ENCODE measurements at places on chromosomes 6 and 20.

DNA sequence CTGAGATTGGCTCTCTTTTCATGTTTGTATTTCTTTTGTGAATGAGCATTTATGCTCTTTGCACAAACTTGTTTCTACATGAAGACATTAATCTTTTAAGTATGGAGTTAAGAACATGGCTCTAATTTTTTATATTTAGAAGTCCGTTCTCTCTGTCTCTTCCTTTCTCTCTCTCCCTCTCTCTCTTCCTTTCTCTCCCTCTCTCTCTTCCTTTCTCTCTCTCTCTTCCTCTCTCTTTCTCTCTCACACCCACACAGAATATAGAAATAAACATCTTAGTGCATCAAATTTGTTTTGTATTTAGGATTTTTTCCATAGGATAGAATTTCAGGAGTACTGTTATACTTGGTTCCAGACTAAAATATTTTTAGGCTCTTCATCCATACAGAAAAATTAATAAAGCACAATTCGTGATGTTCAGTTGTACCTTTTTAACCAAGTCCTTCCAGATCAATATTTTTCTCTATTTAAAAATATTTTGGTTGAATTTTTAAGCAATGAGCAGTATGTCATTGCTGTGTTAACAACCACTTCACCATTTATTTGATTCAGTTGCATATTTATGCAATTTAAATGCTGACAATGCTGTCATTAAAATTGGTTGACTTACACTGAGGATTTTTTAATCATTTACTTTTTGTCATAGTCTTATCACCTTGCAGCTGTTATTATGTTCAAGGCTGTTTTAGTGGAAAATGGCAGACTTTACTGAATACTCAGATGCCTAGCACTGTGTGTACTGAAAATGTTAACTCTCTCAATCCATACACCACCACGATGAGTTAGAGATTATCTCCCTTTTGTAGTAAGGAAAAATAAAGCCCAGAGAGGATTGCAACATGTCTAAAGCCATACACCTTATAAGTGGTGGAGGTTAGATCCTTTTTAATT is 112.4 kb upstream of the MAP7 start:
- no peak for DNase-seq

GRCh38 chr6:108736832-108737231 is 111.4 kb upstream of the ARMC2 start:
- no peak for DNase-seq

DNA sequence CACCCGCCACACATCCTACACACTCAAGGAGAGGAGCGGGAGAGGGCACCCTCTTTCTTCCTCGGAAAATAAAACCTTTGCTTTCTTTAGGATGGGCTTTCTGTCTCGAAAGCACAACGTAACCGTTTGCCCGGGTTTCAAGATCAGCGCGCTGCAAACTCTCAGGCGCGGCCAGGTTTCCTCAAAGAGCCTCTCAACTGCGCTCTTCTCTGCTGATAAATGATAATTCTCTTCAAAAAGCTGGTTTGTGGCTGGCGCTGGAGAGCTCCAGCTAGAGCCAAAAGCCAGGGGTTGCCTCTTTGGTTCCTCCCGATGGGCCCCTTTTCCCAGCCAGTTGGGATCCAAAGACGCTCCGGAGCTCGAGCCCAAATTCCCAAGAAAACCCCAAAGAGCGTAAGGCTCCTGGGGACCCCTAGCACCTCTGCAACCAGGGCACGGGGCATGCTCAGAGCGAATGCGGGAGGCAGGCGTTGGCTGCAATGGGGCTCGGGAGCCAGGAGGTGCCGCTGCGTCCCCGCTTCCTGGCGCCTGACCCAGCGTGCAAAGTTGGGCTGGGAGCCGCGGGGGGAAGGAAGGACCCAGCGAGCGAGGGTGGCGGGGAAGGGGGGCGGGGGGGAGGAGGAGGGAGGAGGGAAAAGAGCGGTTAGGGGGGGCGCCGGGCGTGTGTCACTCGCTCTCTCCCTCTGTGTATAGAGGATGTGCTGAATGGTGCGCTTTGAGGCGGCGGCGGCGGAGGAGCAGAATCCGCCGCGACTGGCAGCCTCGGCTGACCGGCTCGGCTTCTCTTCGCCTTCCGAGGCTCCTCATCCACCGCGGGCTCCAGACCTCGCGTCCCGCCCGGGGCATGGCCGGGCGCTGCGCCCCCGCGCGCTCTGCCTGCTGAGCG is at the start of gene PLCB1:
PLCB1 (plus strand) TSS at position 669 of the 886 bp plus-strand sequence. CDS start 386 bp downstream, outside the sequence.
- DNase-seq = peak; percentile 81

DNA sequence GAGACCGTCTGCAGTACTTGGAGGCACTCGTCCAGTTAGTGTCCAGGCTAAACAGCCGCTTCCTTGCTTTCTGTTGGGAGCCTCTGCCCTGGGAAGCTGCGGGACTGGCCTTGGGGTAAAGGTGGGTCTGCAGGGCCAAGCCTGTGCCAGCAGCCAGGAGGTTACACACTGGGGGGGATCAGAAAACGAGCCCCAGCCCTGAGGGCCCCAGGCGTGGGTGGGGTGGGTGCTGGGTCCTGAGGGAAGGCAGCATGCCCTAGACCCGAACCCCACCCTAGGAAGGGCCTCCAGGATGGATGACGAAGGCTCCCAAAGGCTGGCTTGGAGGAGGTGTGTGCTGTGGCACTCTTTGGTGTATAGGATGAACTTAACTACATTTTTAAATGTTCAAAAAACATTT is 335.2 kb downstream of the ZFAND3 start:
- DNase-seq = no peak

GRCh38 chr6:47235964-47236760 is 73.5 kb downstream of the TNFRSF21 start:
- no peak for DNase-seq

GRCh38 chr6:114301596-114302219 is 41.1 kb downstream of the HS3ST5 start:
- DNase-seq = no peak

- DNase-seq = no peak
These were observed 28.1 kb upstream of the OLIG3 start for GRCh38 chr6:137522198-137522798.

- no peak for DNase-seq
These were observed 1068.3 kb downstream of the HACE1 start for GRCh38 chr6:103791458-103791857.

DNA sequence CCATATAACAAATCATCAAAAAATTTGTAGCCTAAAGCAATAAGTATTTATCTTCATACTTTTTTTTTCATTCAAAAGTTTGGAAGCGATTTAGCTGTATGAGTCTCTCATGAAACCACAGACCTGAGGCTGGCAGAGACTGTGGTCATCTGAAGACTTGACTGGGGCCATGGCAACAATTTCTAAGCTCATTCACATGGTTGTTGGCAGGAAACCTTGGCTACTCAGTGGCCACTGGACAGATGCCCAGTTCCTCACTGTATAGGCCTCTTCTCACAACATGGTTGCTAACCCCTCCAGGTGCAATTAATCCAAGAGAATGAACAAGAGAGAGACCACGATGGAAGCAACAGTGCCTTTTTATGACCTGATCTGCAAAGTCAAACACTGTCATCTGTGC is 235.9 kb downstream of the BTBD3 start:
- no peak for DNase-seq

DNA sequence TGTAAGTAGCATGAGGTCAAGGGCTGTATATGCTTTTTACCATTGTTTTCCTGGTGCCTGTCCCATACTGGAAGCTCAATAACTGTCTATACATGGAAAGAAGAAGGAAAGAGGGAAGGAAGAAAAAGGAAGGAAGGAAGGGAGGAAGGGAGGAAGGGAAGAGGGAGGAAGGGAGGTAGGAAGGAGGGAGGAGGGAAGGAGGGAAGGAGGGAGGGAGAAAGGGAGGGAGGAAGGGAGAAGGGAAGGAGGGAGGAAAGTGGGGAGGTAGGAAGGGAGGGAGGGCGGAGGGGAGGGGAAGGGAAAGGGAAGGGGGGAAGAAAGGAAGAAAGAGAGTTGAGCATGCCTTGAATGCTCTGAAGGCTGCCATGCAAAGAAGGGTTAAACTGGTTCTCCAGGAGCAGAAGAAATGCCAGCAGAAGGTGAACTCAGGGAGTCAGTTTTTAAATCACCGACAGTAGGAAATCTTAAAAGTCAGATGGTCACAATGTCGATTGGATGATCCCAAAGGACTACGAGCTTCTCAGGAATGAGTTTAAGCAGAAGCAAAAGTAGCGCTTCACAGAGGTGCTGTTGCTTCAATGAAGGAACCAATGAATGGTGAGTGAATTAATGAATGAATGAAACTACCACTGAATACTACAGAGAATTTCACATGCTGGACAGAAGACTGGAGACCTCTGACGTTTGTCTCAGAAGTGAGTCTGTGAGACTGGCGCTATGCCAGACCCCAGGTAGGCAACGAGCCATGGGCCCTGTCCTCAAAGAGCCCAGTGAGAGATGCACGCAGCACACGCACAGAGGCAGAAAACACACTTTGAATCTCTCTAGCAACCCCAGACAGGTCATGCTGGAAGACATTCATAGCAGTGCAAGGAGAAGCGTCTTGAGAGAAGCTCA is 117.6 kb downstream of the MRPL14 start:
- no peak for DNase-seq

- DNase-seq = no peak
These were observed 87.8 kb upstream of the ARMC2 start for GRCh38 chr6:108760126-108761050.

DNA sequence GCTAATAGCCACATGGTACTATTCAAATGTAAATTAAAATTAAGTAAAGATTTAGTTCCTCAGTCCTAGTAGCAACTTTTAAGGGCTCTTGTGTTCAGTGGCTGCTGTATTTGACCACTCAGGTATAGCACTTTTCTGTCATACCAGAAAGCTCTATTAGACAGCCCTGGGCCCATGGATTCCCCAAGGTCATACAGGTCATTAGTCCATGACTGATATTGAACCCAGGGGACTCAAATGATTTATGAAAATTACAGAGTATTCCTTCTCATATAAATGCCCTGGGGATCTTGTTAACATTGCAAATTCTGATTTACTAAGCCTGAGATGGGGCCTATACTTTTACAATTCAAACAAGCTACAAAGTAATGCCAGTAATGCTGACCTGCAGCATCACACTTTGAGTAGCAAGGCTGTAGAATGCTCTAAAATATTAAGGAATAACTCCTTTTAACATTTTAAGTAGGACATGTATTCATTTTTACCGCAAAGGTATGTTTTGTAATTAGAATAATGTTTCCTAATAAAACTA is 29.6 kb downstream of the RNF217 start:
- DNase-seq = no peak

DNA sequence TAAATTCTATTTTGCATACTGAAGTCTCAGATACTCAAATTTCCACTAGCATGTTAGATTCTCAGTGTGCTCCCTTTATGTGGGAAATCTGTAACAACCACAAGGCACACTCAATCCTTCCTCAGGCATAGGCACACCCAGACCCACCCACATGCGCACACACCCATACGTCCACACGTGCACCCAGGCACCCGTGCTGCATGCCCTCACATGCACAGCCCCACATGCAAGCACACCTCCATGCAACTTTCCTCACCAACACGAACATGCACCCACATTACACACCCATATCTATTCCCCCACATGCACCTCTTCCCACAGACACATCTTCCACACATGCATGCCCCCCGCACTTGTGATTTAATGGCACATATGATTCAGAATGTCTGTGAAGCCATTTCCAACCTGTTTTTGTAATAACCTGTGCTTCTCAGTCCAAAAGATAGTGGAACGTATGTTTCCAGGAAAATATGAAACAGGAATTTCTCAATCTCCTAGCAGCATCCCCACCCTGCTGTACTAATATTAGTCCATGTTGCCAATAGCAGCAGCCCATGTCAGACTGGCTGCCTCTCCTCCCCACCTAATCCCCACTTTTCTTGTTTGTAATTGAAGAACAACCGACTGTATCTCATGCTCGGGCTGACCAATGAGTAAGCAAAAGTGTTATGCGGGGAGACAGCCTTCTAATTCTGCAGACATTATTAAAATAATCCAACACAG is 11.3 kb upstream of the CYP24A1 start:
- DNase-seq = no peak
